ENCODE measurements at places on chromosomes 11 and 22.

- no peak for DNase-seq
Observed at GRCh38 chr11:6576471-6577373, 26.7 kb downstream of the RRP8 start.

- no peak for DNase-seq
Observed at GRCh38 chr11:34205326-34206035, 100.1 kb downstream of the NAT10 start.

DNA sequence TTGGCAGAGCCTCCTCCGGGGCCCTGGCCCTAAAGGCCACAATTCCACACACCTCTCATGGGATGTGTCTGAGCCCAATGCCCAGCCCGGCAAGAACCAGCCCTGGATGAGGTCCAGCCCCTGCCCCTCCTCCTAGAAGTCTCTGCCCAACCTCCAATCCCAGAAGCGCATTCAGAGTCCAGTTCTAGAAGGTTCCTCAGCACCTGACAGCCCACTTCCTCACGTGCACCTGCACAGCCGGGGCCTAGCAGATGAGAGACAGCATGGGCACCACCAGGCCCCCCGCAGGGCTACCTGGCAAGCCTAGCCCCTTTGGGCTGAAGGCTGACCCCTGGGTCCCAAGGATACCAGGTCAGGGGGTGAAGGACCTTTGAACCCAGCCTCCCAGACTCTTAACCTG lies 11.5 kb upstream of the CDKN1C start:
- no peak for DNase-seq

GRCh38 chr11:102928247-102928646 lies 27.3 kb downstream of the MMP13 start:
- no peak for DNase-seq

DNA sequence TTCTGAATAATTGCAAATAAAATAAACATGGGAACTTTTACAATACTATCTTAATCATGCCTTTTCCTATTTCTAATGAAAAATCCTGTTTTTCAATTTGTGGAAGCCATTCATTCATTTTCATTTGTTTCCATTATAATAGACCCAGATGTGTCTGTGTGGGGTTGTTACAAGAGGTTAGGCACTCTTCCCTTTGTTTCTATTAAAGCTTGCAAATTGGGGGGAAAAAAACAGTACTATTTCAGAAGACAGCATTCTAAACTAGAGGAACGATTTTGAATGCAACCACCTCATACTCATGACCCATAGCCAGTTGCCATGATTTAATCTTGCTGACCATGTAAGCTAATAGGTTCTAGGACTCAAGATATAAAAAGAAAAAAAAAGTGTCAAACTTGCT lies 175.5 kb downstream of the SOX6 start:
- no peak for DNase-seq

DNA sequence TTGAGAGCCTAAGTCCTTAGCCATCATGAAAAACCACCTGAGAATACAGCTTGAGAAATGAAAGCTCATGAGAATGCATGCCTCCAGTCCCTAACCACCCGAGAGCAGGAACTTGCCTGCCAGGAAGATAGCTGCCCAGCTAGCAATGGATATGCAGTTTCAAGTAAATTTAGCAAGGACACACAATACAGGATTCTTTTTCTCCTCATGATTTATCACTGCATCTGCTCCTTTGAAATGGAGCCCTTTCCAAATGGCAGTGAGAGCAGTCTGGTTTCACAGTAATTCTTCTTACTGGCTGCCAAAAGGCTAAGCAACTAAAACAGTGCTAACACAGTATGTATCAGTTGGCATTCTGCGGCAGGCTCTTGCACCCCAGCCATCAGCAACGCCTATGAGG lies 109.9 kb downstream of the MICAL3 start:
- DNase-seq, result no peak

DNA sequence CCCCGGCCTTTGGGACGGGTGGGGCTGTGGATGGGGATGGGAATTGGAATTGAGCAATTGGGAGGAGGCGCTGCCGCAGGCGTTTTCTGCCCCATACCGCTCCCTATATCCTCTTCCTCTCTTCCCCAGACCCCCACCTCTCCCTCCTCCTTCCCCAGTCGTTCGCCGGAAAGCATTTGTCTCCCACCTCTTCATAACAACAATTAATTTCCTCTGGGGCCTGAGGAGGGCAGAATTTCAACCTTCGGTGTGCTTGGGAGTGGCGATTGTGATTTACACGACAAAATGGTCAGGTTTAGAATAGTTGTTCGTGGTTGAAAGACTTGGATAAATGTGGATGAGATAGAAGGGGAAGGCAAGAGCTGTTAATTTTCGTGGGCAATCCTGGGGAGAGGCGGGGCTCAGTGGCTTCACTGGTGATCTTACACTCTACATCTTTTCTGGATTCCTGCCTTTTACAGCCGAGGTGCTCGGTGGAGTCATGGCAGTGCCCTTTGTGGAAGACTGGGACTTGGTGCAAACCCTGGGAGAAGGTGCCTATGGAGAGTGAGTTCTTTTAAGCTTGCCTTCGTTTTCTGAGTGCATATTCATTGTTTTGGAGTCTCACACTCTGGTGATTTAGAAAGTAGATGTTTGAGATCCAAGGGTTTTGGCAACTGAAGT lies 1.5 kb downstream of the CHEK1 start:
- no peak for DNase-seq

DNA sequence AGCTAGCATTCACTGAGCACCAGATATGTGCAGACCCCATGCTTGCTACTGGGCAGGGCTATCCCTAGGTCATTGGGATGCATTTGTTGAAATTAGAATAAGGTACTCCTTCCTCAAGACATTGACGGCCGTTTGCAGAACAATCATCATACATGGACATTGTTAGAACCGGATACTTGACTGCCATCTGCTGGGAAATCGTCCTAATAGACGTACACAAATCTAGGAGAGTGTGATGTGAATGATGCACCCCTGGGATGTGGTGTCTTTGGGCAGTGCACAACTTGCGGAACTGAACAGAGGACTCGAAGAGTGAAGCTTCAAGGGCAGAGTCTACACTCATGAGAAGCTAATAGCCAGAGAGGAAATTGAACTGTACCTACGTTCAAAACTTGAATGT lies 35.9 kb downstream of the MYO18B start:
- no peak for DNase-seq

Data from activated T-helper 1 cell treated with Interleukin-2 at 50 U/mL for 16 hours (primary cell).